Fibroblast of the aortic adventitia (primary cell): ENCODE measurements at places on chromosomes 16 and 17.
A peak's percentile ranks its signal among the peaks of the same experiment; 100 is the strongest.

DNA sequence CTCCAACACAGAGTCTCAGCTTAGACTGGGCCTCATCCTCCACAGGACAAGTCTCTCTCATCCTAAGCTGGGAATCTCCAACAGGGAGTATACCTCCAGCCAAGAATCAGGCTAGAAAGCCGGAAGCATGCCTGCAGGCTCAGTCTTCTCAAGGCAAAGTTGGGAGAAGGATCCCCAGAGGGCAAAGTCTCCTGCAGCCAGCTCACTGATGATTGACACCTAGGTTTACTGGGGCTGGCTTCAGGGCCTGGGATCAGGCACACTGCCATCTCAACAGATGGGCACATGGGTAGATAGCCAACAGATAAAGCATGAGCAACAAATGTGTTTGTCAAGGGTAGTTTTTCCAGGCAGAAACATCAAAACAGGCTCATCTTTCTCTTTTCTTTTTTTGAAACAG is 56.1 kb upstream of the TOX3 start:
- DNase-seq: no peak

DNA sequence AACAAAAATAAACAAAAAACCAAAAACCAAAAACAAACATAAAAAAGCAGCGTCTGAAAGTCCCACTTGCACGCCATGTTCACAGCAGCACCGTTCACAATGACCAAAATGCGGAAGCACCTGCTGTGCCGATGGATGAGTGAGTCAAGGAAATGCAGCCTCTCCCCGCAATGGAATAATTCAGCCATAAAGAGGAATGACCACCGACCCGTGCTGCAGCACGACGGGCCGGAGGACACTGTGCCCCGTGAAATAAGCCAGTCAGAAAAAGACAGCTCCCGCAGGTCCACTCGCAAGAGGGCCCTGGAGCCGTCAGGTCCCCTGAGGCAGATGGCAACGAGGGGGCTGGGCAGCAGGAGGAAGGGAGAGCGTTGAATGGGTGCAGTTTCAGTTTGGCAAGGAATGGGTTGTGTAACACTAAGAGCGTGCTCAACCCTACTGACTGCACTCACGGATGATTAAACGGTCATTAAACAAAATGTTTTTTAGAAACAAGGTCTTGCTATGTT is 5.1 kb downstream of the CLCN7 start:
- DNase-seq: no peak

DNA sequence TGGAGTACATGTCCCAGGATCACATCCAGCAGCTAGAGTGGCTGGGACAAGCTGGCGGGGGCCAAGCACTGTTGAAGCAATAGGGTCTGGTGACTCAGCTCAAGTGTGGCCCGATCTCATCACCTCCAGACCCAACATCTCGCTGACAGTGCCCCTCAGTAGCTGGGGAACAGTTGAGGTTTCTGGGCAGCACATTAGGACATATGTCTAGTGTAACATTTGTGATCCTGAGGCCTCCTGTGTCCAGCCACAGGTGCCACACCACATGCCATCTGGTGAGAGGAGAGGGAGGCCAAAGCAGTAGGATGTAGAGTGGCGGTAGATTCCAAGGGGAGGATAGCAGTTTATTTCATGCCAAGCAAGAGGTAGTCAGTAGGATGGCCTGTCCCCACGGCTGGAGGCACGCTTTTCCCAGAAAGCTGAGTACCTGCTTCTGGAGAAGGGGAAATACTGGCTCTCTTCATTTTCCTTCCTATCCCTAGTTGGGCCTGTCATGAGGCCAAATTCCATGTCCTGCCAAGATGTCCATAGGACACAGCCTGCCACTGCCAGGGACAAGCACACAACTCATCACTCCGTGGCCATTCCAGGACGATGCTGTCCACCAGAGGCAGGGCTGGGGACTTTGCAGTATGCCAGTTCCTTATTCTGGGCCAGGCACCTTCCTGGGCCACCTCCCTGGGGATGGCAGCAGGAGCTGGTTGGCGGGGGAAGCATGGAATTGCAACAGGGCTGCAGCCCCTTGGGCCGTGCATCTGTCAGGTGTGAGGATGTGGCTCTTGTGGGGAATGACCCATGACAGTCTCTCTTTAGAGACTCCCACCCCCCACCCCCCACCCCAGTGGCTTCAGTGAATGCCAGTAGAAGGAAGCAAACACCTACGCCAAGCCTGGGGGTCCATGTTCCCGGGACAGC is 24.0 kb downstream of the GGA3 start:
- no peak for DNase-seq

DNA sequence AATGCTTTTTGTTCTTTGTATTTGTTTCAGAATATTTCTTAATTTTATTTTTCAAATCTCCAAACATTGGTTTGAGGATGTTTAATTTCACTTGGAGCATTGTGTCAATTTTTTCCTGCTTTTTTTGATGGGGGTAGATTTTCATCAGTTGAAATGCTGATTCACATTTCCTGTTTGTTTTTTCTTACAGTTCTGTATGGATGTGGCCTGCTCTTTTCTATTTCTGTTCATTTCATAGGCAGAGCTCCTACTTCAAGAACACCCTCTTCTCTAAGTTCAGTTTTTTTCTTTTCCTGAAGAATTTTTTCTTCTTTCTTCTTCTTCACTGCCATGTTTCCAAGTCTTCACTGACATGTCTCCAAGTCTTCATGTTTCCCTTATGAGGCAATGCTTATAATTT is 8.8 kb downstream of the MBTD1 start:
- DNase-seq: no peak

- DNase-seq: no peak
Measured at GRCh38 chr16:7330709-7331108, 1.9 kb upstream of the RBFOX1 start.

GRCh38 chr16:23060458-23061320 is 88.6 kb downstream of the USP31 start:
- DNase-seq: peak; percentile 78

DNA sequence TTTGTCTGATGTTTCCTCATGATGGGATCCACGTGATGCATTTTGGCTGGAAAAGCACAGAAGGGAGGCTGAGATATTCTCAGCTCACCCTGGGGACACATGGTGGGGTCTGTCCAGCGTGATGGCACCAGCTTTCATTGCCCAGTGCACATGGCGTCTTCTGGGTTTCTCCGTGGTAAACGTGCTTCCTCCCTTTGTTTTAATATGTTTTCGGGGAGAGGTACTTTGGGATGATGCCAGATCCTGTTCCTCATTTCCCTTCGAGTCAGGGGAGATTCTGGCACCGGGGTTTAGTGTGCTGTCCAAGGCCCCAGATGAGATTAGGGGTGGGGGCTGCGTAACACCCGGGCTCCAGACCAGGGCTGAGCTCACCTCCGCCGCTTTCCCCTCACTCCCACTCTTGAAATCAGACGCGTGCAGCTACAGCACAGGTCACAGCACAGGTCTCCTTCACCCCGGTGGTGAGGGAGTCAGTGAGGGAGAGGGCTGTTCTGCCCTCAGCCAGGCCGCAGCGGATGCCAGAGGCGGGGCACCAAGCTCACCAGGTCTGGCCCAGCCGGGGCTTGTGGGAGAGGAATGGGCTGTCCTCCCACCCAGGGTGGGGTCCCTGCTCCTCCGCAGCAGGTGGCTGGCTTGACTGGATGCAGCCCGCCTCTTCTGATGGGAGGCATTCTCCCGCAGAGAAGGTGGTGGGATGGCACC is 33.9 kb downstream of the COX4I1 start:
- DNase-seq: no peak

DNA sequence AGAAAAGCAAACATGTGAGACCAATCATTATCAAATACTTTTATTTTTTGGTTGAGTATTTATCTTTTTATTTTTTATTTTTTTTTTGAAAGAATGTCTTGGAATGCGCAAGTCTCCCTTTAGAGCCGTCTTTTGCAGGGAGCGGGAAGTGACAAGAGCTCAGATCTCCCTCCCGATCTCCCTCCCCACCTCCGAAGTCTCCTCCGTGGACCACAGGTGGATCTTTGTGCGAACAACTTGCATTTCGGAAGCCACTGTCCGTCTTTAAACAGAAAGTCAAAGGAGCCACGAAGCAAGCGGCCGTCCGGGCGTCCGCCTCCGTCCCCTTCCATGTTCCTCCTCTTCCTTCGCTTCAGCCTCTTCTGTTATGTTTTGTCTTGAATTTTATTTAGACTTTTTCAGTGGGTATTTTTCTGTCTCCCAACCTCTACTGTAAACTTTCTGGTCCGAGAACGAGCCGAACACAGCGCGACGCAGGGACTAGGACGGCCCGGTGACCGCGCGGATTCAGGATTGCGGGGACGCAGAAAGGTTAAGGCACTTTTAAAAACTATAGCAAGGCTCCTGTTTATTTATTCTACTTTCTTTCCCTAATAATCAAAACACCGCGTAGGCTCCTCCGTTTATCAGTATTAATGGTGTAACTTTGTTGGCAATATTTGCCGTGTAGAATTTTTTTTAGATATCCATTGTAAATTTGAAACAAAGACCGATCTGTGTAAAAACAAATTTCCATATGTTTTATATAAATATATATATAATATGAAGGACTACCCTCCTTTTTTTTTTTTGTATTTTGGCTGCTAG is 3.3 kb downstream of the FOXF1 start:
- no peak for DNase-seq
